Fibroblast of skin of scalp (primary cell): ENCODE measurements at places on chromosomes 5 and 9.

- DNase-seq: peak; percentile 4
These were observed 115.8 kb downstream of the EMB start for GRCh38 chr5:50325237-50325832.

GRCh38 chr9:126875756-126876510 is 15.5 kb downstream of the ZBTB34 start:
- DNase-seq: no peak

DNA sequence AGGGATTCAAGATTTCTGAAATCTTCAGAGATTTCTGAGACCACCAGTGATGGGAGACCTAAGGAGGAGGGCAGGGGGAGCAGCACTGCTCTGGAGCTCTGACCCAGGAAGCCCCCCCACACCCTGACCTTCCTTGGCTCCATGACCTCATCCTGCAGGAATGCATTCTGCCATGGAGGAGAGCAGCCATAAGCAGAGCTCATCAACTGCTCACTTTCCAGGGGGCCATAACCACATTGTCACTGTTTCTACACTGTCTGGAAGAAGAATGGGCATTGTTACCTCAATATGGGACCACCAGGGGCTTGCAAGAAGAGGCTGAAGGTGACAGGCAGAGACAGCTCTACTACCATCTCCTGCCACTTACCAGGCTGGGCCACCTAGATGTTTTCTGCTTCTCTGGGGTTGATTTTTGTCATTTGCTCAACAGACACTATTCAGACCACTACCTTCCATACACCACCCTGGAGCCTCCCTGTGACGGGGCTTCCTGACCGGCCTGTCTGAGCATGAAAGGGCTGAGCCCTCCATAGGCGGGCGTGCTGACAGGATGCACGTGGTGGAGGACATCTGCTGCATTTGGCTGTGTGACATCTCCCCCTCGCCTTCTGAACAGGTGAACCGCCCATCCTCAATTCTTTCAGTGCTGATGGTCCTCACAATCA is 2.3 kb upstream of the TSC1 start:
- DNase-seq: peak; percentile 85

DNA sequence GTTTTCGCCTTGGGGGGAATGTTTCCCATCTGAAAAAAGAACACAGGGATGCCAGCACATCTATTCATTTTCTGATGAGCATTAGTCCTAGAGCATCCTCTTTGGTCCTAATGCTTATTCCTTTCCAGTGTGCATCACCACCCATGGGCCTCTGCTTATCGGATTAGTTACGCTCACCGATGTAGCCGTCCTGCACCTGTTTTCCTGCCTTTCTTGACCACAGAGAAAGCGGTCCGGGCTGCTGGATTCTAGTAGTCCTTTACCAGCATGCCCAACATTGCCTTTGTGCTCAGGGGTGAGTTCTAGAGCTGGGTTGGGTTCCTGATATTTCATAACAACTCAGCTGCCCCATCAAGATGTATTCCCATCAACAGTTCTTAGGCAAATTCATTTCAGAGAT is 2084.5 kb upstream of the C9orf72 start:
- no peak for DNase-seq

GRCh38 chr9:122225312-122226141 is 3.2 kb downstream of the LHX6 start:
- DNase-seq: no peak

- DNase-seq: peak; percentile 77
These were observed 2.7 kb downstream of the CXCL14 start for GRCh38 chr5:135576075-135576599.

GRCh38 chr5:19975795-19976194 is 12.2 kb downstream of the CDH18 start:
- DNase-seq: no peak

DNA sequence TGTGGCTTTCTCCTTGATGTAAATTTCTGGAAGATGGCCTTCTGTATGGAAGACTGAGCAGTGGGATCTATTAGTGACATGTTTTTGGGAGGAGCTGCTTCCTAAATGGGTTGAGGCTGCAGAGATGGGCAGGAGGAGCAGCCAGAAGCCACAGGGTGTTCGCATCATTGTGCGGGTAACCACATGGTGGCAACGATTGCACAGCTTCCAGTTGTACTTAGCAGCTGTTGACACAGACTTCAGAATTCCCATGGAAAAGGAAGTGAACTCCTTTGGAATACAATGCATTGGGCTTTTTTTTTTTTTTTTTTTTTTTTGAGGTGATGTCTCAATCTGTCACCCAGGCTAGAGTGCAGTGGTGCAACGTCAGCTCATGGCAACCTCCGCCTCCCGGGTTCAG is 297.3 kb downstream of the NR3C1 start:
- DNase-seq: peak; percentile 82

GRCh38 chr9:79383096-79383495 is 188.7 kb upstream of the TLE4 start:
- DNase-seq: no peak

DNA sequence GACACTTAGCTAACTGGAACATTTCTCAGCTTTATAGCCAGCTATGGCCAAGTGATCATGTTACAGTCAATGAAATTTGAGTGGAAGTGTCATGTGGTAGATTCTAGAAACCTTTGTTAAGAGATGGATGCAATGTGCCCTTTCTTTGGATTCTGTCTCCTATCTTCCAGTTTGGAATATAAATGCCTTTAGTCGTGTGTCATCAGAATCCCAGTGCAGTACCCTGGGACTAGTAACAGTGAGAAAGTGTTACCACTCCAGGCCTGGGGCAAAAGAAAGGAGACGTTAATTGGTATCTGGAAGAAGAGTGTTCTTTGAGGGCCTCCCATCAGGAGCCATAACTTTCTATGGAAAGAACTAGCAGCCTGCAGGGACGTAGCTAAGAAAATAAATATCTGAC is 149.6 kb downstream of the SNX18 start:
- DNase-seq: peak; percentile 50

DNA sequence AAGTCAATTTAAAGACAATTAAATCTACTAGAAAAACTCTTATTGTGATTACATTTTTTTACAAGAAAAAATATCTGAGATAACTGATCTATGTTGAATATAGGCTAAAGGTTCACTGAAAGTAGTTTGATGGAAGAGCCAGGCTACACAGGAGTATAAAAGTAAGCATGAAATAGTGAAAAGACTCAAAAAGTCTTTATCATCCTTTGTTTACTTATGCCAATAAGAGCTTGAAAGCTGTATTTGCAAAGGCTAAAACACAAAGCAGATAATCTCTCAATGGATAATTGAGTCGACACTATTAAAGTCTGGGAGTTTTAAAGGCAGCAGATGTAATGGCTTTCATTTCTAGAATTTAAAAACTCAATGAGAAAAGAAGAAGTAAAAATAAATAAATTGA is 42.0 kb downstream of the SSBP2 start:
- no peak for DNase-seq

DNA sequence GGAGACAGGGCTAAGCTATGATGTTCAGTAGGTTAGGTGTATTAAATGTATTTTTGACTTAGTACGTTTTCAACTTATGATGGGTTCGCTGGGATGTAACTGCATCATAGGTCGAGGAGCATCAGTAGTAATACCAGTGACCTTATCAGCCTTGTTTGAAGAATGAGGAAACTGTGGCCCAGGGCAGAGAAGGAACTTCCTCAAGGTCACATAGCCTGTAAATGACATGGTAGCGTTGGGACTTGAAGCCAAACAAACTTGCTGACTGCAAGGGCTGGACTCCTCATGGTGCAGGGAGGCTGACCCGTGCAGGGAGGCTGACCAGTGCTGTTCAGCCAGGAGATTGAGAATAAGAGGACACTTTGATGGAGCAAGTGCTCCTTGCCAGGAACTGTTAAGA is 21.3 kb upstream of the PTPN3 start:
- DNase-seq: no peak

DNA sequence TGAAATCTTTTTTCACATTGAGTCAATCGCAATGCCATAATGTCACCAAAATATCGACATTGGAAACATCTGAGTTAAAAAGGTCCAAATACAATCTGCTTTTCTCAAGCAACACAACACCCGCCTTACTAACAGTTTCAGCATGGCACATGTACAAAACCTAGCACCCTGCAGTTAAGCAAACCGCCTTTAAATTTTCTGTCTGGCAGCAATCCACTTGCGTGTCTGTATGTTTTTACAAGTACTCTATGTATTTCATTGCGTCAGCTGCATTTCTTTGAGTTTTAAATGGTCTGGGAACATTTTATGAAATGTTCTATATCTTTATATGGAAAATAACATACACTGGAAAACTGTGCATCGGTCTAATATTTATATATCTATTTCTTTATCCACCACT is 134.6 kb downstream of the DENND1A start:
- DNase-seq: peak; percentile 96

- DNase-seq: no peak
These were observed 211.1 kb downstream of the DMRTA1 start for GRCh38 chr9:22657713-22658112.

DNA sequence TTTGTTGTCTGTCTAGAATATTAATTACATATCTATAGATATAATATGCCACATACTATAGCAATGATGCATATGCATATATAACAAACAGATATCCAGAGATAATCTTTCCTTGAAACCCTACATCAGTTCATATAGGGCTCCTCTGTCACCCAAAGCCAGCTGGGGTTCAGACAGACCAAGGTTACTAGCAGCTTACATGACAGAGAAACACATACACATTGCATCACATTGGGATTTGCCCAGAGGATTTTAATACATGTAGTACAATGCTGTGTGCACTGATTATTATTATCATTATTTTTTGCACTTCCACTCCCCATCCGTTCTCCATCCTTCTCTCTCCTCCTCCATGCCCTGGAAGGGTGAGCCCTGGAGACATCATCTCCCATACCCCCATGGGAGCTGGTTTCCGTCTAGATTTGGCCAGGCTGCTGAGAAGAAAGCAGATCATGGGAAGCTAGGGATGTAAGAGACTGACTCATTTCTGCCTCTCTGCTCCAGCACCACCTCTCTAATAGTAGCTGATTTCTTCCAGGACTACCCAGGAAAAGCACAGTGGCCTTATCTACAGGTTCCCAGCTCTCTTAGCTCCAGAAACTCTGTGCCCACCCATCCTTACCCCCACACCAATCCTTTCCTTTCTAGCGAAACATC is 23.3 kb downstream of the FST start:
- DNase-seq: peak; percentile 44

DNA sequence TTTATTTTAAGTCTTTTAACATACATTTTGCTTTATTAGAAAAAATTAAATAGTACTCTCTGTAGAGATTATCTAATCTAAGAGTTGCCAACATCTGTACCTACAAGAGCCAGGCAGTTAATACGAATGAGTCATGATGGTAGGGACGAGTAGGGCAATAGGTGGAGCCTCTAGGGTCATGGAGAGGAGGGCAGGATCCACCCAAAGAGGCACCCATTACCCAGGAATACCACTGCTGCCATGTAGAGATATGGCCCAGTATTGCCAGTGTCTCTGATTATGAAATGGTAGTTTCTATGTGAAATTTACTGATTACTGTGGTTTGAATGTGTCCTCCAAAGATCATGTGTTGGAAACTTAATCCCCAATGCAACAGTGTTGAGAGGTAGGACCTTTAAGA is 170.4 kb downstream of the PIK3R1 start:
- DNase-seq: no peak

DNA sequence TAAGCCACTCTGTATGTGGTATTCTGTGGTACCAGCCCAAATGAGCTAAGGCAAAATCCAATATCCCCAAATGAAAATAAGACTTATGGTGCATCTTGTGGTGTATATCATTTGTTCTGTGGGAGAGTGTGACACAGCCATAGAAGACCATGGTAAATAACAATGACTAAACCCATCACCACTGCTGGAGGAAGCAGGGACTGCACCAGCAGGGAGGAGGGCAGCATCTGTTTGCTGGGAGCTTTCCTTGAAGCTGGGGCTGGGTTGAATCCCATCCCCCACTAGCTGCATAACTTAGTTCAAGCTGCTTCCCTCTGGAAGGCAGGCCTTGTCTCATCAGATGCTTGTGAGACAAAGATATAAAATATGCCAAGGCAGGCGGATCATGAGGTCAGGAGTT is 14.2 kb downstream of the GADD45G start:
- DNase-seq: no peak

DNA sequence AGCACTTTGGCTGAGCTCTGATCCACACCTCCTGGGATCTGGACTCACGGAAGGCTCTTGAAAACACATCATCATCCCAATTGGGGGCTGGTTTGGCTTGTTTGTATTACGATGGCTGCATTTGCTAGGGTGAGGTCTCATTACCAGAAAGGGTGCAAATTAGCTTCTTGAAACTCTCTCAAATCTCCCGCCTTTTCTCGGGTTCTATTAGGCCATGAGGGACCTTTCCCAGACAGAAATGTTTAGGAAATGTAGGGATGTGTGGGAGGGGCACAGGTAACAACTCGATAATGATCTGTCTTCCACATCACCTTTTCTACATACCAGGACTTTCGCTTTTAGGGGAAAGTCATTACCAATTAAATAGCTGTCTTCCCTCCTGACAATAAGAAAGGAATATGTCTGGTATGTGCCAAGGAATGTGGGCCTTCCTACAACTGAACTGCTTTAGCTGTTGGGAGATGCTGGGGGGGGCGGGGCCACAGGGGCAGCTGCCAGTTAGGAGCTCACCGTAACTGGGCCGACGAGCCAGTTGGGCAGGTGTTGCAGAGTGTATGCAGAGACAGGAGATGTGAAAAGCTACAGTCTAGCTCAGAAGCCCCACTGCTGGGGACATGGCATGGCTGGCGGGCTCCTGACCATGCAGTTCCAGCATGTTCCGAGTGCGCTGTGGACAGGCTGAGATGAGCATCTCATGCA is 71.2 kb downstream of the AK8 start:
- peak; percentile 20 for DNase-seq

DNA sequence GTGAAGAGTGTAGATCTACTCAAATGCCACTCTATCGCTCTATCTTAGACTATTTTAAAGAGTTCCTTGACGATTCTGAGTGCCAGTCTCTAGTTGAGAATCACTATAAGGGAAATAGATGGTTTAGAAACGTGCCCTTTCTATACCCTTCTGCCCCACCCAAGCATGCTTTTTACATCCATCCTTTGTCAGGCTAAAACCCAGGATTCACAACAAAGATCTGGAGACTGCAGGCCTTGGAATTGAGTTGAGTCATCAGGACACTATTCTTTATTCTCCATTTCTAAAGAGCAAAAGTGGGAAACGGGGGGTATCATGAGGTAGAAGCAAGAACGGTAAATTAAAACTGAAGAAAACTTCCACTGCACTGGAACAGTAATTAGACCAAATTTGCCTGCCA is 48.7 kb downstream of the ELAVL2 start:
- no peak for DNase-seq

GRCh38 chr5:50827516-50828247 is 161.2 kb downstream of the PARP8 start:
- DNase-seq: no peak

DNA sequence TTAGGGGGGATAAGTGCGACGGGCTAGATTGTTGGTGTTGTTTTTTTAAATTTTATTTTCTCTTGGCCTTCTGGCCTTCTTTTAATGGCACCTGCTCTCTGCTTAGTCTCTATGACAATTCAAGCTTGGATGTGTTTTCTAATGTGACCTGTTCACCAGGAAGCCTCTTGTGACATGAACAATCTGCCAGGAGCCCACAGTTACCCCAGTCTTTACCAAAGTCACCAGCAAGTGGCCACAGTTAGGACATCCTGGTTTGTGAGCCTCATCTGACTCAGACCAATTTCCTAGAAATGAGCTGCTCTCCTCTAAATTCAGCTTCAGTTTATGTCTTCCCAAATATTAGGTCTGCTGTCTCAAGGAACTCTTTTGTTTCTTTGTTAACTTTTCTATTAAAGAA is 135.8 kb downstream of the TLE4 start:
- no peak for DNase-seq

- DNase-seq: peak; percentile 89
These were observed 56.7 kb downstream of the AOPEP start for GRCh38 chr9:94783102-94783682.
